Pancreas (tissue), 10 donors: ENCODE measurements at places on chromosomes 12 and 14.
A peak's percentile ranks its signal among the peaks of the same experiment; 100 is the strongest.

GRCh38 chr14:94470311-94470710, 5.7 kb downstream of the SERPINA9 start:
- DNase-seq = no peak

DNA sequence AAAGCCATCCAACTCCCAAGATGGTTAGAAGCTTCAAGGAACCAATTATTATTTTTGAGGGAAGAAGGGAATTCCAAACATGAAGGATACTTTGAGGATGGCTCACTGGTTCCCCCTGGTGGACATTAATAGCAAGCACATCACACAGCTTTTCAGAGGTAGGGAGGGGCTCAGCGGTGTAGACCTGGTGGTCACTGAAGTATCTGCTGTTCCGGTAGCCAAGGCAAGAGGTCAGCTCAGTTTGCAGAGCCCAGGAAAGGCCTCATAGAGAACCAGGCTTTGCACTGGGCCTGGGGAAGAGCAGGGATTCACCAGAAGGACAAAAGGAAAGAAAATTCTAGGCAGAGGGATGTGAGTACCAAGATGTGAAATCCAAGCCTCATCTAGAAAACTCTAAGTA, 118.7 kb downstream of the KSR2 start:
- DNase-seq = no peak

- DNase-seq = no peak
These were observed 166.4 kb downstream of the STXBP6 start for GRCh38 chr14:24883576-24883975.

GRCh38 chr14:21346532-21347135, 37.2 kb downstream of the SUPT16H start:
- DNase-seq = no peak

DNA sequence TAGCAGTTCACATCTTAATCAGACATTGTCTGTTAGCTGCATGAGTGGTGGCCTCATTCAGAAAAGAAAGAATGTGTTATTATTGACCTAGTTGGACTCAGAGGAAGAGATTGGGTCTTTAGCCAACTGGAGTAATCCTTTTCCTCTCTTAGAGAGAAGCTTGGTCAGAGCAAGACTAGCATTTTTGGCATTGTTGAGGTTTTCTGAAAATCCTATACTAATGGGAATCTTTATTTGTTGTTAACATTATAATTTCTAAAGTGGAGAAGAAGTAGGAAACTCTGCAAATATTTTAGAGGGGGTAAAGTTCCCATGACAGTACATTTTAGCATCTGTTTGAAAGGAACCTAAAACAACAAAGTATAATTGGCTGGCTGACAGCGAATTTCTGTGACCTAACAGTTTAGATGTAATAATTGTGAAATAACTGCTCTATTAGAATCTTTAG, 9.7 kb downstream of the TOX4 start:
- DNase-seq = no peak

GRCh38 chr14:101034986-101035385, 131.5 kb upstream of the RTL1 start:
- DNase-seq = no peak

- DNase-seq = no peak
These were observed 8.5 kb upstream of the ACTN1 start for GRCh38 chr14:68987653-68988036.

DNA sequence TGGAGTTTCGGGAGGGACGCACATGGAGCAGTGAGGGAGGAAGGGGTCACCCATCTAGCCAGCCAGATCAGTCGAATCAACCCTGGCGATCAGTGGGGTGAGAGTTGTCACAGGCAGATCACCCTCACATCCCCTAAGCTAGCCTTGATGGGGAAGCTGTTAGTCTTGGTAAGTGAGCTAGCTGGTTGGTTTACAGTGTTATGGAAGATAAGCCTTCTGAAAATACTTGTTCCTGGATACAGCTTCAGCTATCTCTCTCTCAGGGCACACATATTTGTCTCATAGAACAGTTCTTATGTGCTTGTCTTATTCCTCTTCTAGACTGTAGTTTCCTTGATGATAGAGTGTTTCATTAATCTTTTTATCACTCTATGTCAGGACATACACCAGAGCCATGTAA, 26.2 kb upstream of the MANSC4 start:
- DNase-seq = no peak

DNA sequence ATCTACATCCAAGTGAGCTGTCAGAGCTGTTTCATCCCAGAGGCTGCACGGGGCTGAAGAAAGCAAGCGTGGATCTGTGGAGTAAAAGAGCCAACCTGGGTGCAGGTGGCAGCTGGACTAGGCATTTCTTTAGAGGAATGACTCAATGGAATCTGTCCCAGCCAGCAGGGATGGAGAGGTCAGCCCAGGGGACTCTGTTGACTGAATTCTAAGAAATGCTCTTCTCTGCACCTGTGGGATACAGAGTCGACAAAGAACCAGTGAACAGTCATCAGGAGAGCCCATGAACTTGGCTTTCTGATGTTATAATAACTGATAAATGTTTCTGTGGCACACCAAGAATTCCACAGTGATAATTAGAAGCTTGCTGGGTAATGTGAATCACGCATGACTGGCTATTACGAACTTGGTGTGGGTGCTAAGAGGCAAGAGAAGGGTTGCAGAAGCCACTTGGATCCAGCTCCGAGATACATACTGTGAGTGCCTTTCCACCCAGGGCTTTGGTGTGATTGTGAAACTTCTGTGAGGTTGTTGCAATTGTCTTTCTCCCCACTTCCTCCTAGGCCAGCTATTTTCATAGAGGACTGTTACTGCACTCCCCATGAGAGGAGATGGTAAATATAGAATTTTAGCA, 16.2 kb downstream of the PYGL start:
- no peak for DNase-seq

GRCh38 chr14:93676416-93676958, 111.8 kb downstream of the PRIMA1 start:
- no peak for DNase-seq

DNA sequence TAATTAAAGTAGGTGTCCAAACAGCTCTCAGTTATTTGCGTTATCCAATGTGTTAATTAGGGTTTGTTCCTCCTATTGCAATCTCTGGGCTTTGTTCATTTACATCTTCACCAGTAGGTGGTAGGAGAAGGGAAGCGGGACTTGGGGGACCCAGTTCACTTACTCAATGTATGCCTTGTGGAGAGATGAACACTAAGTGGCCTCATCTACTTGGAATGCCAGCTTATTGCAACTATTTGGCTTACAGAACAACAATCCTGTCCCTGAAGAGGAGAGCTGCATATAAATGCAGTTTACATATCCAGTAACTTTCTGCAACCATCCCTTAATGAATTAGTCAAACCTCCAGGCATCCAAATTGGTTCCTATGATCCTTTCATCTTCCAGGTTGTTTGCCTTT, 417.1 kb upstream of the CCDC196 start:
- no peak for DNase-seq

GRCh38 chr12:67439611-67440010, 170.5 kb downstream of the CAND1 start:
- no peak for DNase-seq

DNA sequence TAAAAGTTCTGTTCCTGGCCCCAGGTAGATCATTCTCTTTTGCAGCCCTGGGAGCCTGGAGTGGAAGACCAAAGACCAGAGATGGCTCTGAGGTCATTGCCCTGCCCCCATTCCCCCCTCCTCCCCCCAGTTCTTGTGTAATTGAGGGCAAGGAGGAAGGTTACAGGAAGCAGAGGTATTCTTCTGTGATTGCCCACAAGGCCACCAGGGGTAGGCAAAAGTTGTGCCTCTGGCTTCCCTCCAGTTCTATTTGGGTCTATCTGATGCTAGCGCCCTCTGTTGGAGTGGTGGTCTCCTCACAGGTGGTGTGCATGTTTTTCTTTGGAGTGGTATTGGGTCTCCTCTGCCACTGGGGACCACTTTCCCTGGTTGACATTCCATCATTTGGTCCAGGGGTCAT, 41.2 kb upstream of the CRY1 start:
- no peak for DNase-seq

- DNase-seq = no peak
These were observed 40.1 kb upstream of the TMEM263 start for GRCh38 chr12:106915635-106916026.

DNA sequence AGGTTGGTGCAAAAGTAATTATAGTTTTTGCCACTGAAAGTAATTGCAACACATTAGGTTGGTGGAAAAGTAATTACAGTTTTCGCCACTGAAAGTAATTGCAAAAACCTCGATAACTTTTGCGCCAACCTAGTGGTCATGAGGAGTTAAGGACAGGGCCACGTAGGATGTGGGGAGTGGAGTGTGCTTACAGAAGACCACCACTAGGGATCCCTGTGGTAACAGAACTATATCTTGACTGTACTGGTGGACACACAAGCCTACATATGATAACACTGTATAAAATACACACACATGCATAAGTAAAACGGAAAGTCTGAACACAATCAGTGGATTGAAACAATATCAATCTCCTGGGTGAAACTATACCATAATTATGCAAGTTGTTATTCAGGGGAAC, 187.4 kb upstream of the ABCD2 start:
- DNase-seq = no peak

DNA sequence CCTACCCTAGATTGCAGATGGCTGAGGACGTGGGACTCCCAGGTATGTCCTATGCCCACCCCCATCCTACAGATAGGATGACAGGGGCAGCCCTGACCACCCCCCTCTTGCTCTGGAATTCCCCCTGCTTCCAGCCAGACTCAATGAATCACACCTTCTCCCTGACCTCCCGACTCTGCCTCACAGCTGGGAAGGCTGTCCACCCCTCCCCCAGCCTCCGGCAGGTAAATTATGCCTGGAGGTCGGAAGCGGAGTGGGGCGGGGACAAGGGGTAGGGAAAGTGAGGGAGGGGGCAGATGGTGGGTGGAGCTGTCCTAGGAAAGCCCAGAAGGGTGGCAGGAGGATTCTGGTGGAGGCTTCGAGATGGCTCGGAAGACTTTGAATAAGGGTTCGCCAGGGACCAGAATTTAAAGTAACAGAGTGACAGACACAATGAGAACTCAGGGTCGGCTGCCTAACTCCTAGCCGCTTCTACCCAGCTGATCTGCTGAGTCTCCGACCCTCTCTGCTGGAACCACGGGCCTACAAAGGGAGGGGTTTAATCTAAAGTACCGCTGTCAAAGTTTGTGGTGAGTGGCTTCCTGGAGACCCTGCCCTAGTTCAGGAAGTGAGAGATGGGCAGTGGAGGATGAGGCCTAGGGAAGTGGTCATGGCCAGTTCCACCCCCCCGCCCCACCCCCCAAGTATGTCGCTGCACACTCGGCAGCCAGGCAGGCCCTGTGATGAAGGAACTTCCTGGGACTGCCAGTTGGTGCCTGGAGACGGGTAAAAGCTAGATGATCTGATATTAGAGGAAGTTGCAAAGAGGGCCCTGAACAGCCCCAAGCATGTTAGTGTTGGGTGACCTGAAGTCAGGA, 4.2 kb downstream of the PLEKHG3 start:
- DNase-seq = peak; percentile 77

DNA sequence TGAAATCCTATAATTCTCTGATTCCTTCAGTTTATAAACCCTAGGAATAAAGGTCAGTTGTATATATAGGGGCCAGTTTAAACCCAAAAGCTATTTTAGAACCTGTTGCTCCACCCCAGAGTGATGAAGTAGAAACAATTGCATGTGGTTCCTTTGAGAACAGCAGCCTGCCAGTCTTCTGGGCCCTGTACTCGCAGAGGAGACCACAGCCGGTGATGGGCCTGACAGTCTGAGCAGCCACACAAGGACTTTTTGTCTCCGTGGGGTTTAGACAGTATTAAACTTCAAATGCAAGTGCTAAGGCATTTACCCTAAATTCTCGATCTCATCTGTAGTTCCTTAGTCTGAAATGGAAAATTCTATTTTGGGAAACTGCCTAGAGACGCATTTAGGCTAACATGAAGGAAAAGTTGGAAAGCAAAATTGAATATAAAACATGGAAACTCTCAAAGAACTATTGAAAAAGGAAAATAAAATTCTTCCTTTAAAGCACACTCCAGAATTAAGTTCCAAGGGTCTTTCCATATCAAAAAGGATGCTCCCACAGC, 80.6 kb downstream of the PRICKLE1 start:
- no peak for DNase-seq

DNA sequence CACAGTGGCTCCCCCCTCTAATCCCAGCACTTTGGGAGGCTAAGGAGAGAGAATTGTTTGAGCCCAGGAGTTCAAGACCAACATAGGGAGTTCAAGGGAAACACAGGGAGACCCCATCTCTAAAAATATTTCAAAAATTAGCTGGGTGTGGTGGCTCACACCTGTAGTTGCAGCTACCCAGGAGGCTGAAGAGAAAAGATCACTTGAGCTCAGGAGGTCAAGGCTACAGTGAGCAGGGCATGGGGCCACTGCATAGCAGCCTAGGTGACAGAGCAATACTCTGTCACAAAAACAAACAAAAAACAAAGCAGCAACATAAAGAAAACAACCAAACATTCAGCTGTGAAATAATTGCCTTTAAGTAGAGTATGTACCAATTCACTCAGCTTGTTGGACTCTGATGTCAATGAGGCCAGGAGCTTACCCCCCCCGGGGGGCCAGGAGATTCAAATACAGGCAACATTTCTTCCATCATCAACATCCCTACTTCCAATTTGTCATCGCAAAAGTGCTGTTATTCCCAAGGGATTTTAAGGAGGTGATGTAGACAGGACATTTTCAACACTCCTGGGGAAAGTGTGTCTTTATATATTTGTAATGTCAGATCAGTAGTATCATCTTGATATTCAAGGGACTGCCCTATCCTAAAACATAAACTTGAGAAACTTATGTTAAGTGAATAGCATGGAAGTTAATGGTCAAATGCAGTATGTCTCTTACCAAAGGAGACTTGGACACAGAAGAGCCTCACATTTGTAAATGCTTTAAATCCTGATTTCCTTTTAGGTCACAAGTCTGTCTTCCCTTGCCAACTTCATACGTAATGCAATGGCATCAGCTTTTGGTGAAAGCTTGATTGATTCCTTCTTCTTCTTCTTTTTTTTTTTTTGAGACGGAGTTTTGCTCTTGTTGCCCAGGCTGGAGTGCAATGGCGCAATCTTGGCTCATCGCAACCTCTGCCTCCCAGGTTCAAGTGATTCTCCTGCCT, 40.6 kb upstream of the AEBP2 start:
- no peak for DNase-seq

- DNase-seq = no peak
These were observed 1.3 kb upstream of the ZDHHC17 start for GRCh38 chr12:76762601-76762980.

GRCh38 chr12:105233041-105233905, 2.7 kb downstream of the APPL2 start:
- DNase-seq = no peak

- no peak for DNase-seq
These were observed 9.6 kb upstream of the FLVCR2 start for GRCh38 chr14:75568791-75569190.

DNA sequence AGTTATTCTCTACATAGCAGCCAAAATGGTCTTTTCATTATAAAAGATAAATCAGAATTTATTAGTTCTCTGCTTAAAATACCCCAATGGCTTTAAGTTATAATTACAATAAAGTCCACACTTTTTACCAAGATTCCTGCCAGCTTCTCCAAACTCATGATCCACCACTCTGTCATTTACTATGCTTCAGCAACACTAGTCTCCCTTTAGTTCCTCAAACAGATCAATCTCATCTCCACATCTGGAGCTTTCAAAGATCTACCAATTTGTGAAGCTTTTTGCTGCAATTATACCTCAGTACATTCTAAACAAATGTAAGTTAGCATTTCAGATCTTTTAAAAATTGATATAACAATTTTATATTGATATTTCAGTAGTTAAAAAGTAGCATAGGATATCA, 24.9 kb downstream of the CATSPERB start:
- DNase-seq = no peak

GRCh38 chr12:120498870-120499515, 3.1 kb downstream of the DYNLL1 start:
- DNase-seq = no peak

GRCh38 chr14:24235804-24236688, 3.3 kb downstream of the GMPR2 start:
- no peak for DNase-seq
